ENCODE measurements at places on chromosomes 4 and X.

GRCh38 chrX:24283127-24283794 is 30.6 kb downstream of the SUPT20HL2 start:
- DNase-seq = no peak

- DNase-seq = no peak
Measured at GRCh38 chrX:153647461-153648357, 706 bp downstream of the DUSP9 start.

- DNase-seq = peak; percentile 21
Measured at GRCh38 chrX:148049441-148049840, 68.3 kb downstream of the FMR1NB start.

DNA sequence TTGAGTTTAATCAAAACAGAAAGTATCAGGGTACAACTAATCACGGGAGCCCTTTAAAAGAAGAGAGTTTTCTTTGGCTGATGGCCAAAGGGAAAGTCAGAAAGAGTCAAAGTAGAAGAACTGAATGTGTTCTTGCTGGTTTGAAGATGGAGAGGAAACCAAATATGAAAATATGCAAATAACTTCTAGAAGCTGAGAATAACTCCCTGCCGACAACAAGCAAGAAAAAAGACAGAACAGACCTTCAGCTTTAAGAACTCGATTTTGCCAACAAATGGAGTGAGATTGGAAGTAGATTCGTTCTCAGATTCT is 903.8 kb downstream of the STIM2 start:
- no peak for DNase-seq

DNA sequence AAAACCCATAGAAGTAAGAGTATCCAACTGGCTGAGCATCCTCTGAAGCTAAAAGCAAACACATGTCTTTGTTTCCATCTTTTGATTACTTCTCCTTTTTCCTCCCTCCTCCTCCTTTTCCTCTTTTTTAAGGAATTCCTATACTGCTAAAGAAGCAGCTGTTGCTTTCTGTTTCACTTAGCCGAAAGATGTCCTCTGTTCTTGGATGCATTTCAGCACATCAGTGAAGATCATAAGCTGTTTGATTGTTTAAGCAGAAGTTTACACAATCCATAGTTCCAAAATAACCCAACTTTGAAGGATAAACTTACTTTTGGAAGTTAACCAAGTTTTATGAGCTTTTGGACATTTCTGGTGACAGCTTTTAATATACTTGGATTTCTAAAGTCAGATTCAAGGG is 55.1 kb upstream of the TNIP3 start:
- no peak for DNase-seq

DNA sequence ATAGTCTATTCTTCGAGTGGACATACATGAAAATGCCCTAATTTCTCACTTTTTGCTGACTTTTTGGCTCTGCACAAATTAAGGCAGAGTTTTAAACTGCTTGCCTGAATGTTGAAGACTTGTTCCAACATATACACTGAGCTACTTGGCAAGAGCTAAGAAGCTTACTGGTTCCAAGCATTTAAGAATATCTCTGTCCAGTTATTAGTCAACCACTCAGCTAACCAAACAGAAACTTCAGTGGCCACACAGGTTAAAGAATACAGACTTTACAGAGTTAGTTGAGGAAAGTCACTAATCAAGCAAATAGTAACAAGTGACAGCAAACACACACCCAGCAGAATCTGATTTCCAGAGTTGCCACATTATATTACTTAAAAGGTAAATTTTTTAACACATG is 35.5 kb downstream of the AMER1 start:
- no peak for DNase-seq

GRCh38 chr4:21949073-21949457 is 493 bp upstream of the KCNIP4 start:
- DNase-seq = peak; percentile 11

- DNase-seq = no peak
Measured at GRCh38 chr4:104677116-104677515, 182.4 kb upstream of the CXXC4 start.

DNA sequence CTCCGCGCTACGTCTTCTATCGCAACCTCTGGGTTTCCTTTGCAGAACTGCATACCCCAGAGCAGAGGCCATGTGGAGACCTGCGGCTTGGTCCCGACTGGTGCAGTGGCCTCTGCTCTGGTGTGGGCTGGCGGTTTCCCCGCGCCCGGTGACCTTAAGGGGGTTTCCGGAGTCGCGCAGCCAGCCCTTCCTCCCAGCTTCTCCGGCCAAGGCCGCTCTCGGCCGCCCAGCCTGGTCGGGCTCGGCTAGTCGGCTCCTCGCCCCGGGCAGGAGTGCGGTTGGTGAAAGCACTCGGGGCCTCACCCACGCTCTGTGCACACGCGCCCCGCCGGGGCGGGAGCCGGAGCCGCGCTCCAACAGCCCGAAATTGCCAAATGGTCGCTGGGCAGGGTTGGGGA is 84.9 kb downstream of the BCOR start:
- DNase-seq = no peak

DNA sequence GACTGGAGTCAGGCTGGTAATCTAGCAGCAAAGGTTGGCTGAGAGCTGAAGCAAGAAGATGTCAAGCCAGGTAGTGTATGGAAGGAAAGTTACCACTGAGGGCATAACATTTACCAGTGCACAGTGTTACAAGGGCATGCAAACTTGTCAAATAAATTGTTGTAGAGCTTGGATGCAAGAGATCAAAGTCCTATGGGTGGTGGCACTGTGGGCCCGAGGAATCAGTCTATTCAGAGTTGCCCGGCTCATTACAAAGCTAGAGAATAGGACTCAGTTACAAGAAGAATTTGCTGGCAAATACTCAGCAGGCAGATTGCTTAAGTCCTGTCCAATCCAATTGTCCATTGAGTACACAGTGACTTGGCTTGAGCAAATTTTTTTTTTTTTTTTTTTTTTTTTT is 2043.8 kb downstream of the ARAP2 start:
- no peak for DNase-seq

- DNase-seq = no peak
Measured at GRCh38 chrX:9738151-9738550, 27.5 kb downstream of the GPR143 start.

GRCh38 chr4:118888666-118889311 is at the start of gene SYNPO2:
SYNPO2 (plus strand) TSS chr4:118888854; CDS start chr4:118889037, 183 bp downstream.
- peak; percentile 87 for DNase-seq

DNA sequence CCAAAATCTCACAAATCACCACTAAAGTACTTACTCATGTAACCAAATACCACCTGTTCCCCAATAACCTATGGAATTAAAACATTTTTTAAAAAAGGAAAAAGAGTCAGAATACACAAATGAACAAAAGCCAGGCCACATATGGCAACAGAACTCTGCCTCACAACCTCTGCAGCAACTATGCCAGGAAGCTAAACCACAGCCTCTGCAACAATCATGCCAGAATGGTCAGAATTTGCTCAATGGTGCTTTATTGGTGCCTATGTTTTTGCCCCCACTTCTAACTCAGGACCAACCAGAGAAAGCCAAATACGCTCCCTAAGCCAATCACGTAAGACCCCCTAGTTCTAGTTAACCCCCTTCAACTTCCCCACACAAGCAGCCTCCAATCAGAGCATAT is 69.6 kb downstream of the HOPX start:
- no peak for DNase-seq

Measured in fibroblast of skin of back (primary cell).